ENCODE measurements at places on chromosomes 11 and 22.

DNA sequence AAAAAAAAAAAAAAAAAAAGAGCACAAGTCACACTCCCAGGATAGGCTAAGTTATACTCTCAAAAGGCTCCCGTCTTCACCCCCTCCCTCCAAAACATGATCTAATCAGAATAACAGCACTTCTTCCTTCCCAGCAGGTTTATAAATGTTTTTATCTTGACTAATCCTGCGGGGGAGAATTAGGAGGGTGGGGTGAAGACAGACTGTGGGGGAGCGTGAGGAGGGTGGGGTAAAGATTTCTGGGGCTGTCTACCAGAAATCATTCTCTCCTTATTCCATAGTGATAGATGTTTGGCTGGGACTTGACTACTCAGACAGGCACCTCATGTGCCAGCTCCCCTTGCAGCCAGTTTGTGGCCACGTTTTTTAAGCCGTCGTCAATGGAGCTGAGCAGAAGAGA, 17.0 kb downstream of the KCNE3 start:
- no peak for DNase-seq

DNA sequence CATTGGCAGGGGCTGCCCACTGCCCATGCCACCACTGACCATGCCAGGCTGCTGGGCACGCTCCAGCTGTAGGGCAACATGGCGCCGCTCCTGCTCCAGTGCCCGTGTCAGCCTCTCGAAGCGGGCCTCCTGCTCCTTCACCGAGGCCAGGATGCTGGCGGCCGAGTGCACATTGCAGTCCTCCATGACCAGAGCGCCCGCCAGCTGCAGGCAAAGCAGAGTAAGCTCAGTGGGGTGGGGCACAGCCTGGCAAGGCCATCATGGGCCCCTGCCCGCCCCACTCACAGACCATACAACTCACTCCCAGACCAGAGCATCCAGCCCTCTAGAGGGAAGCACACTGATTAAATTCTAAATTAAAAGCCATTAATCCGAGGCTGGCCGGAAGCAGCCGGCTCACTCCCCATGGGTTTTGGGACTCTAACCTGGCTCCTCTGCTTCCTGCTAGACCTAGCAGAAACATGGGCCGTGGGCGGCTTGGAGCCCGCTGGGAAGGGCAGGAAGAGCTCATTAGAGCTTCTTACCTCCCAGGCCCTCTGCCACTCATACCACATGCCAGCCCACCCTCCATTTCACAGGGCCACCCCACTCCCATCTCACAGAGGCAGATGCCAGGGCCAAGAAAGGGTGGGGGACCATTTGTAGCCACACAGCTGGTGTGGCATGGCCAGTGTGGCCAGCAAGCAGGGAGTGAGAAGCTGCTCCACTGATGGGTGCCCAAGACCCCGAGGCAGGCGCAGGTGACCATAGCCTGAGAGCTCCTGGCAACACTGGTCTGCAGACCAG, 25.8 kb downstream of the ARVCF start:
- DNase-seq: no peak

DNA sequence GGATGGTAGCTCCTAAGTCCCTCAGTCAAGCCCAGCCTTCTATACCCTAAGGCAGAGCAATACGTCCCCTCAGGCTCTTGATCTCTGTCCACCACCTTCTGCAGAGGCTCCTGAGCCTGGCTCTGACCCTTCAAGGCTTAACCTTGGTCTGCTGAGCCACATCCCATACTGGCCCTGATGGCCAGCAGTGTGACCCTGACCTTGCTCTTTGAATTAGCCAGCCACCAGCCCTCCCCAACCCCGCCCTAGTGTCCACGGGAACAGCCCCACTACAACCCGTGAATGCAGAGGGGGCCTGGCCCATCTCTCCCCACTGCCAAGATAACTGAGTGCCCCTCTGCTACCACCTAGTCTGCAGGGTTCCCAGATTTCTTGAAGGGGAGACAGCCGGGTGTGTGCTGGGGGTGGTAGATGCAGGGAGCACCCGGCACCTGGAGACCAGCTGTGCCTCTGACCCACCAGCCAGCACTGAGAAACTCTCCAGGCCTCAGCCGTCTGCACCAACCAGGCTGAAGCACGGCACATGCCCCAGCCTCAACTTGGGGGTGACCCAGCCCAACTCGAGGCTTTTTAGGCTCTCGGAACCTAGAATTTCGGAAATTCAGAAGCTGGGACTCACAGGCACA, 6.2 kb downstream of the ARAP1 start:
- DNase-seq: no peak

DNA sequence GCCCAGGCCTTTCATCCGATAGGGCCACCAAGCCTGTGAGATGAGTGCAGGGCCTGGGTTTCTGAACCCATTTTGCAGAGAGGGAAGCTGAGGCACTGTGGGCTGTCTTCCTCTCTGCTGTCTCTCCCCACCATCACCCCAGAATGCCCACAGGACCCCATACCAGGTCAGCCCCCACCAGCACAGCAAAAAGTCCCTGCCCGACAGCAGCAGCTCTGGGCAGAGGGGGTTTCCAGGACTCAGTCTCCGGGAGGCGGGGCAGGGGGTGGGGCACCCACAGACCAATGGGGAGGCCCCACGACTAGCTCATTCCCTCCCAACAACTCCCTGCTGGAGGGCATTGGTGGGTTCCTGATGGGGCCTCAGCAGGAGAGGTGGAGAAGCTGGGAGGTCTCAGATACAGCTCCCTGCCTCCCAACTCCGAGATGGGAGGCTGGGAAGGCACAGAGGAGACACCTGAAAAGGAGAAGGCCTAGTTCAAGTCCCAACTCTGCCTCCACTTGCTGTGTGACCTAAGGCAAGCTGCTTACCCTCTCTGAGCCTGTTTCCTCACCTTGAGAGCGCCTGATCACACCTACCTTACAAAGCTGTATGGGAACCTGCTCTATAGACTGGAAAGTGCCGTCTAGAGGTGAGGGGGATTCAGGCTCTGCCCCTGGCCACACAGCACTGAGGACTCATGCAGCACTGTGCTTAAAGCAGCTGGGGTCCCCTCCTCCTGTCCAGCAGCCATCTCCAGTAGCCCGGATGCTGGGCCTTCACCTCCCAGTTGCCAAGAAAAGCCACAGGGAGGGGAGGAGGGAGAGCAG, 3.5 kb downstream of the CBX7 start:
- DNase-seq: no peak

- no peak for DNase-seq
These were observed 59.5 kb upstream of the PHF21A start for GRCh38 chr11:46180736-46181135.

DNA sequence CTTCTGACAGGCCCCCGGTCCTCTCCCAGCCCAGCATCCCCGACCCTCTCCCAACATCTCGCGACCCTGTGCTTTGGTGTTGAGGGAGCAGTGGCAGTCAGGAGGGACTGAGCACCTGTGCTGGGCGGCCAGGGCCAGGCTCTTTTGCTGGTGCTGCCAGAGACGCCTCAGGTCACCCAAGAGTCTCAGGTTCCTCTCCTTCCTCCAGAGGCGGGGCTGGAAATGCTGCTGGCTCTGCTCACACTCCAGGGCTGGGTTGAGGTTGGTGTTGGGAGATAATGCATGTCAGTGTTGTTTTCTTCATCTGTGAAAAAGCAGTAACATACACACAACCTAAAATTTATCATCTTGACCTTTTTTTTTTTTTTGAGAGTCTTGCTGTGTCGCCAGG, 1.2 kb upstream of the IGLL1 start:
- DNase-seq: no peak

- DNase-seq: no peak
These were observed 203.7 kb downstream of the PGR start for GRCh38 chr11:100925935-100926334.

DNA sequence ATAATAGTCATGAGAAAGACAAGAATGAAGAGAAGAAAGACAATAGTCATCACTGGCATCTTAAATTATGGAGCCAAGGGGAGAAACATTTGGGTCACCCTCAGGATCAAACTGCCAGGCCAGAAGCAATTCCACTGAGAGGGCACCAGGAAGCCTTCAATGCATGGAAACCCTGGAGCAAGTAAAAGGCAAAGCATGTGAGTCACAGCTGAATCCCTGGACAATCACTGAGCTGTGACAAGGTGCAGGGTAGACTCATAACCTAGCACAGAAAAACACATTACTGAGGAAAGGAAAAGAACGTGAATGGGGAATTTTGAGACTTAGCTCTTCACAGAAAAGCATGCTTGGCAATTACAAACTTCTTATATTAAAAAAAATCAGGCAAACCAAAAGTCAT, 1.6 kb downstream of the KCNJ1 start:
- no peak for DNase-seq

DNA sequence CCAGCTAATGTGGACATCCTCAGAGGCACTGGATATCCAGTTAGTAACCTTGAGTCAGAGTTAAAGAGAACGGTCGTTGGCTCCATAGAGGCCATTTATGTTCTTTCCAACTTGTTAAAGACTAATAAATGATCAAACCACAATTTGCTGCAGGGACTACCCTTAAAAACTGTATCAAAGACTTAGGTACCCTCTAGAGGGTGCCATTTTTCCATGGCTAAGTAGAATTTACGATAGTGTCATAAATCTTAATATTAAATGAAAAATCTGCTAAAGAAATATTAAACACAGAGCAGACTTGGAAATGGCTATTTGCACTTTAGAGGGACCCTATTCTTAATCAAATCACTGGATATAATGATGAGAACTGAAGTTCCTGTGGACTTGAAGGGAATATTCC, 685.2 kb upstream of the CHORDC1 start:
- no peak for DNase-seq

DNA sequence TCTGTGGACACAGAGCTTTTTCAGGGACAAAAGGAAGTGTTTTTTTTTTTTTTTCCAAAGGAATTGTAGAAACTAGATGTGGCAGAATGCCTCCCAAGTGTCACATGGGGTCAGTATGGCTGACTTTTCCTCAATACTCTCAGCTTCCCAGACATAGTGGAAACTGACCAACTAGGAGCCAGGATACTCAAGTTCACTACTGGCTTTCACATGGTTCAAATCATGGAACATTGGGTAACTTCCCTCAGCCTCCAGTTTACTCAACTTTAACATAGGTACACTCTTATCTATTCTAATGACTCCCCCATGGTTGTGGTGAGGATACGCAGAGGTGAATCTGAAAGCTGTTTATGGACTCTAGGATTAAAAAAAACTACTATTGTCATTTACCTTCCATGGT, 1.4 kb downstream of the SLC5A1 start:
- DNase-seq: no peak

GRCh38 chr22:23903328-23903971, 9.3 kb downstream of the MIF start:
- DNase-seq: no peak

DNA sequence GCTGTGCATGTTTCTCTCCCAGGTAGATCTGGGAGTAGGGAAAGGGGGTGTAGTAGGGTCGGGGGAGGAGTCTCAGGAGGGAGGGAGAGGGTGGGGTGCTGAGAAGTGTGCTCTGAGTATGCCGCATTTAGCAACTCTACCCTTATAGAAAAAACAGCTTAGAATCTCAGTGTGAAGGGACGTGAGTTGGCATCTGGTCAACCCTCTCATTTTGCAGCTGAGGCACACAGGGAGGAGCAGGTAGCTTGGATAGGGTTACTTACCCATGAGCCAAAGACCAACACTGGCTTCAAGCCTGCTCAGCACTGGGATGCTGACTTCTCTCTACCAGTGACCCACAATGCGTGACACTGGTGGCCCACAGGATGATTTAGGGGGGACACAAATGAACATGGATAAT, 95.9 kb downstream of the FBXO7 start:
- DNase-seq: no peak

GRCh38 chr11:96580476-96581040, 190.7 kb downstream of the JRKL start:
- DNase-seq: no peak

GRCh38 chr11:119652907-119653659, 75.9 kb downstream of the NECTIN1 start:
- DNase-seq: no peak

- no peak for DNase-seq
These were observed 80.0 kb upstream of the EIF3D start for GRCh38 chr22:36608987-36609386.

DNA sequence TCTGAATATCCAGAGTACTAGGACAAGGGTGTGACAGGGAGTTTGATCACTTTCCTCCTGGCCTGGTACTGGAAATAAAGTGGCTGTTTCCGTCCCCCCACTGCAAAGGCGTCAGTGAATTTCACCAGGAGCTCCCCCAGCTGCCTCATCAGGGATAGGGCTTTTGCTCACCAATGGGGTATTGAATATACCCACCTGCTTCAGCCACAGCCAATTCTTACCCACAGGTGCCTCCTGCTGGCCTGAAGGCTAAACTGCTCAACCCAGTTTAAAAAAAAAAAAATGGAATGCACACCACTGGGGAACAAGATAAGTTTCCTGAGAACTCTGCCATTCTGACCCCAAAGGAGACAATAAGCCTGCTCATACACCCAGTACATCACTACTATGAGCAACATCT, 65.3 kb upstream of the MS4A8 start:
- DNase-seq: no peak

GRCh38 chr11:117883063-117883462, 6.6 kb upstream of the FXYD6 start:
- no peak for DNase-seq

DNA sequence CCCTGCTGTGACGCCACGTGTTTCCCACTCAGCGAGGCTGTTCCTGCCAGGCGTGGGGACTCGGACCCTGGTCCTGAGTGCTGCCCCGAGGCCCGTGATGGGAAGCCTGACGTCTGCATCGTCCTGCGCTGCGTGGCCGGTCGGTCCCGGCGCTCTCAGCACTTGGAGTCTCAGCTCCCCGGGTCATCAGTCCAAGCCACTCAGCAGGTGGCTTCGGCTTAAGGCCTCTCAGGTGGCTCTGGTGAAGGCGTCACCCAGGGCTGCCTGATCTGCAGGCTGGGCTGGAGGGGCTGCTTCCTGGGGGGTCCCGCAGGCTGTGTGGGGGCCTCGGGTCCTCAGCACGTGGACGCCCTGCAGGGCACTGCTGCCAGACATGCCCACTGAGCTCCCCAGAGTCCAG, 35.3 kb downstream of the BRSK2 start:
- DNase-seq: no peak

- DNase-seq: no peak
These were observed 29.3 kb upstream of the CABP7 start for GRCh38 chr22:29690476-29690875.

- DNase-seq: no peak
These were observed 11.4 kb downstream of the AASDHPPT start for GRCh38 chr11:106088896-106089295.

Measured in KG1 (cell line).